ENCODE measurements at places on chromosomes 5 and 9. TPM values are rescaled to one million over a fixed set of nuclear protein-coding genes. Genes with fewer than 3 reads are reported as not detected.

- no peak overlapping the region for H3K4me3 ChIP-seq
- no peaks in the 10 kb centered on the region for H3K36me3 ChIP-seq
- H3K27ac ChIP-seq, result no peak overlapping the region
- H3K27me3 ChIP-seq, result no peaks in the 10 kb centered on the region
- DNase-seq, result no peak
- 0 out of 2 replicates have a peak, but pooled peaks cover under 1% of the 10 kb centered on the region for H3K4me1 ChIP-seq
Measured at GRCh38 chr5:177116631-177117373, 16.8 kb upstream of the NSD1 start.

DNA sequence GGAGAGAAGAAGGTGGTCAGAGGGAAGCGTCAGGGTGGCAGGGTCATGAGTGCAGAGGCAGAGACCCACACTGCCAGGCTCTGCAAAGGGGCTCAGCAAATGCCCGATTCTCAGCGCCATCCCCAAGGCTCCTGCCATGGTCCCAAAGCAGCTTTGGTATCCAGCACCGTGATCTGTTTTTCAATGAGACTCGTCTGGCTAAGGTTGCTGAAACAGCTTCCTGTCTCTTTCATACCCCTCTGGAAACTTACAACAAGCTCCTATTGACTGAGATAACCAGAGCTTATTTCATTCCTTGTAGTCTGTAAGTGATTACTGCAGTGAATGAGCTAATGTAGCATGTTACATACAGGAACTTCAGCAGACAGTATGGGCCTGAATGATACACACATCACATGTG lies 568.6 kb upstream of the DAP start:
- H3K27ac ChIP-seq, result no peak overlapping the region
- H3K27me3 ChIP-seq, result no peaks in the 10 kb centered on the region
- no peak for DNase-seq
- H3K4me3 ChIP-seq, result no peak overlapping the region

DNA sequence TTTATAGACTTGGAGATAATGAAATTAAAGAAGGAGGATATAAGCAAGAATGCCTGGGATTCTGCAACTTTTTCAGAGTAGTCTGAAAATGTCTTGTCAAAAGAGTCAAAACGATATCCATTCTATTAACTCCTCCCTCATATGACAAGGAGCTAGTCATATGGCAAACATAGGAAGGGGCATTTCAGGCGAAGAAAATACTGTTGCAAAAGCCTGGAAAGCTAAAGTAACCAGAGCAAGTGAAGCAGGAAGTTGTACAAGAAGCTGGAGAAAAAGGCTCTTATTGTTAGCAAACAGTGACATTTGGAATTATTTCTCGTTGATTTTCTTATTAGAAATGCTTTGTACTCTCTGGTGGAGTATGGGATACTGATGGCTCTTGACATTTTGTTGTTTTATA lies 94.0 kb upstream of the PTPRD start:
- H3K4me1 ChIP-seq, result no peaks in the 10 kb centered on the region
- no peak overlapping the region for H3K4me3 ChIP-seq

- no peak overlapping the region for H3K4me3 ChIP-seq
- H3K36me3 ChIP-seq, result no peaks in the 10 kb centered on the region
- peaks cover 9% of the 10 kb centered on the region for H3K4me1 ChIP-seq
- no peaks in the 10 kb centered on the region for H3K27me3 ChIP-seq
- H3K27ac ChIP-seq, result no peak overlapping the region
Measured at GRCh38 chr5:38601133-38601862, 44.9 kb upstream of the LIFR start.

DNA sequence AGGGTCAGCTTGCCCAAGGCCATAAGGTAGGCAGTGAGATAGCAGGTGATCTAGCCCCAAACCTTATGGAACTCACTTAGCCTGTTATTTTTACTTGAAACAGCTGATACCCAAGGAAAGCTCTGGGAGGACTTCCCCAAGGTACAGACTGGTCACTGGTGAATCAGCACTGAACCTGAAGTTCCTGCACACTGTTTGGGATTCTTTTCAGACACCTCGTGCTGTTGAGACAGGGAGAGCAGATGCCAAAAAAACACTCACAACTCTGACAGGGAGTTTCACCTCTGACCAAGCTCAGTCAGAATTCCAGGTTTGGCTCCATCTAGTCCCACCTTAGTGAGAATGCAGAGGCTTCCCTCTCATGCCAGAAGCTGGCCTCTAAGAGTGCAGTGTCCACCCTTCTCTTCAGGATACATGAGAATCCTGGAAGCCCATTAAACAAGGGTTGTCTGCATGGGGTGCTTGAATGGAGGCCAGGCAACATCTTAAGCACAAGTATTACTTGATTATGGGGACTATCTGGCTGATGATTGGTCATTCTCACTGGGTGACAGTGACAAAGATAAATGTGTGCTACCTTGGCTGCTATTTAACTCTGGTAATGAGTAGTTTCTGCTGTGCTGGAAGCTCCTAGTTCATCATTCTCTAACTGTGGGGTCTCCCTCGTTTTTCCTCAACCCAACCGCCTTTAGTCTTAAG lies 122.8 kb upstream of the SLIT3 start:
- H3K27me3 ChIP-seq, result peaks cover 10% of the 10 kb centered on the region
- H3K36me3 ChIP-seq, result no peaks in the 10 kb centered on the region
- H3K27ac ChIP-seq, result no peak overlapping the region
- no peak for DNase-seq

Gene MINAR2
- not detected for total RNA-seq

- H3K4me3 ChIP-seq, result peak within 1 kb of the TSS; percentile 88
Measured at GRCh38 chr9:129835128-129835859, at the start of the genes C9orf78 and USP20. TSS of gene C9orf78 (minus strand) at chr9:129835275. CDS start at chr9:129835221, 54 bp downstream. TSS of gene USP20 (plus strand) at chr9:129835458. CDS start at chr9:129852556, 17,098 bp downstream.

DNA sequence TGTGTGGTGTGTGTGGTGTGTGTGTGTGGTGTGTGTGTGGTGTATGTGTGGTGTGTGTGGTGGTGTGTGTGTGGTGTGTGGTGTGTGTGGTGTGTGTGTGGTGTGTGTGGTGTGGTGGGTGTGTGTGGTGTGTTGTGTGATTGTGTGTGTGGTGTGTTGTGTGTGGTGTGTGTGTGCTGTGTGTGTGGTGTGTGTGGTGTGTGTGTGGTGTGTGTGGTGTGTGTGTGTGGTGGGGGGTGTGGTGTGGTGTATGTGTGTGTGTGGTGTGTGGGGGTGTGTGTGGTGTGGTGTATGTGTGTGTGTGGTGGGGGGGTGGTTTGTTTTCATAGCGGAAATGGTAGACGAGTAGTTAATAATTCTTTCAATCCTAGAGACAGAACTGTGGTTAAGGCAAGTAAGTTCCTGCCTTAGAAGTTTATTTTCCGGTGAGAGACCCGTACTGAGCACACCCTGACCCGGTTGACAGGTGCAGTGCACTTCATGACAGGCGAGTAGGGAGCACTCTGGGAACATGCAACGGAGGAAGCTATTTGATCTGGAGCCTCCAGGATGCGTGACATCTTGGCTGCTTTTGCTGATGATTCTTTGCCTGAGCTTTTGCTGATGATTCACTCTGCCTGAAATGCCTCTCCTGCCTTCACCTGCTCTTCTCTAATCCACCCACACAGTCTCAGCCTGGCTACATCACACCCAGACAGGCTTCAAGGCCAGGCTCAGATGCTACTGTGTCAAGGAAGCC lies 21.7 kb upstream of the FAT2 start:
- no peaks in the 10 kb centered on the region for H3K27me3 ChIP-seq
- DNase-seq, result peak; percentile 51
- no peak overlapping the region for H3K4me3 ChIP-seq

- H3K4me3 ChIP-seq, result no peak overlapping the region
- H3K4me1 ChIP-seq, result no peaks in the 10 kb centered on the region
- no peak for DNase-seq
- no peak overlapping the region for H3K27ac ChIP-seq
- H3K27me3 ChIP-seq, result no peaks in the 10 kb centered on the region
- no peaks in the 10 kb centered on the region for H3K36me3 ChIP-seq
Measured at GRCh38 chr5:122419142-122419894, 107.3 kb downstream of the SNCAIP start.

- no peak overlapping the region for H3K4me3 ChIP-seq
- H3K27ac ChIP-seq, result no peak overlapping the region
- peaks cover 9% of the 10 kb centered on the region for H3K27me3 ChIP-seq
- H3K4me1 ChIP-seq, result no peaks in the 10 kb centered on the region
- no peaks in the 10 kb centered on the region for H3K36me3 ChIP-seq
Measured at GRCh38 chr5:135455876-135456237, 3.7 kb upstream of the TIFAB start.

Gene GABRA1
- not detected for total RNA-seq

All from SJCRH30 (cell line).